ENCODE measurements at places on chromosomes 4 and X.

- no peak for DNase-seq
Observed at GRCh38 chrX:47206316-47206715, 12.2 kb upstream of the CDK16 start.

DNA sequence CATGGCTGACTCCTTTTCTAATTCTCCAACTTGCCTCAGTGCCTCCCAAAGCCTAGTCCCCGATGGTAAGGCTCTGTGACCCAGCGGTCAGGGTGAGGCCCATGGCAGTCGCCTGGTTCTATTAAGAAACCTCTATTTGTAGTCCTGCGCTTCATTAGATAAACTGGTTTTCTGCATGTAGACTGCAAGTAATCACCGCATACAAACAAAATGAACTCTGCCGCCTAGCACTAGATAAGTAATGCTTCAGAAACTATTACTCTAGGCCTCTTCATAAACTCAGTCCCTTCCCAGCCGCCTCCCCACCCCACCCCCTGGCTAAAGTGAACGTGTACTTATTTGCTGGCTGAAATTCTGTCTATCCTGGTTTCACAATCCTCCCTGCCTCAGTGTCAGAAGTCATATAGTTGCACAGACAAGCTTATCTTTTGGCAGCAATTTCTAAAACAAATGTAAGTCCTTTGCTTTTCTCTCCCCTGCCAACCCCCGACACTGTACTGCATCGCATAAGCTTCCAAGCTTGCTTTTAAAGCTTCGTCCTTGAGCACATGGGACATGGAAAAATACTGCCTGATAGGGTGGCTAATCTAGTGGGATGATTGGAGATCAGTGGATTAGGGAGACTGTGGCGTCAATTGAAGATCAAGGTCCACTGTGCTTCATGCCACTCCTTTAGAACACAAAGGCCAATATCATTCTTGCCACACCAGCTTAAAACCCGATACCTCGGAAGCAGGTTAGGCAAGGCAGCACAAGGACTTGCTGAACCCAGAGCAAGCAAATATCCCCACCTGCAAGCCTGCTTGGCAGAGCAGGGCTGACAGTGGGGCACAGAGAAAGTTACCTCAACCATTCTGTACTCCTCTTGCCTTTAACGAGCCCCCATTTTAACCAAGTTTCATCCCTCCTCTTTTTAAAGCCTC lies 125.8 kb downstream of the IRF2 start:
- DNase-seq: no peak

- no peak for DNase-seq
Observed at GRCh38 chr4:2927016-2927695, 36.0 kb downstream of the NOP14 start.

GRCh38 chr4:25860586-25861279 lies 2.1 kb downstream of the SEL1L3 start:
- peak; percentile 46 for DNase-seq

- DNase-seq: no peak
Observed at GRCh38 chr4:132417220-132417619, 731.9 kb upstream of the PCDH10 start.

DNA sequence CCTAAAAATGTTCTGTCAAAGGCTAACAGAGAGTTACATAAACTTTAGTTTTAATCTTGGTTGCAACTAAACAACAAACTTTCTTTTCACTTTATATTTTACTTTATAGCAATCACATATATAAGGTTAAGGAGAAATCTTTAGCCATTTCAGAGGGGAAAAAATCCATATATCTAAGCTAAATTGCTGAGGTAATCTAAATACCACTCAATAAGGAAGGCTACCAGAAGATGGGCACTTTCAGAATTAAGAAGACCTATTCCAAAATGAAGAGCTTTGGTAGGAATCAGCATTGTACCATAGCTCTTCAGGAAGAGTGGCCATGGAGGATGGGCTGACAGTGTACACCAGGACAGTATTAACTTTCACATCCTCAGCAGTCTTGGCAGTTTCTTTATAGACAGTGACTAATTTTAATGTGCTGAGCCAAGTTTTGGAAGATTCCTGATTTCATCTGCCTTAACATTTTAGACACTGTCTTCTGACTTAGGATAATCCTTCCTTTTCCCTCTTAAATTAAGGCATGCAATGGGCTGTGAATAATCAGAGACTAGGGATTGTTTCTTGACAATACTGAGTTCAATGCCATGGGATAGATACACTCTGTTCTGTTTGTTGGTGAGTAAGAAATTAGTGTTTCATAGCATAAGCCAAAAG lies 7.1 kb downstream of the FAT4 start:
- DNase-seq: no peak

Measured in CD4-positive, alpha-beta T cell treated with Interleukin-21 for 1 hour (primary cell).